Stimulated activated CD4-positive, alpha-beta T cell treated with anti-CD3 and anti-CD28 coated beads, Interleukin-12 subunit alpha, Interleukin-12 subunit beta, amount 100 ng/mL, for 4 hours (primary cell): ENCODE measurements at places on chromosomes 4 and X.

- no peak for DNase-seq
Observed at GRCh38 chr4:22556495-22556894, 40.6 kb upstream of the ADGRA3 start.

DNA sequence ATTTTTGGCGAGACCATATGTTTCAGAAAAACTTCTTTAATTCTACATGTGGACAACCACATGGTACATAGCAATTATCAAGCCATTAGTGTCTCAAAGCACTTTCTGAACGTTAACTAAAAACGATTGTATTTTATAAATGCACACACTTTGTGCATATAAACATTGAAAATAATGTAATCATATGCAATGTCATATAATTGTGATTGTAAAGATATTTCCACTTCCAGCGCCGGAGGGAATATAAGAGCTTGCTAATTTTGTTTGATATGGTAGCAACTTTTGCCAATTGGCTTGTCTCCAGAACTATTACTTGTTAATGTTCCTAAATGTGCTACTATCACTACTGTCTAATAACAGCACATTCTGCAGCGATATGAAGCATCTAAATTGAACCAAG lies 162.3 kb upstream of the SMIM31 start:
- DNase-seq = no peak

- no peak for DNase-seq
Observed at GRCh38 chr4:187064033-187064432, 340.4 kb upstream of the FAT1 start.

DNA sequence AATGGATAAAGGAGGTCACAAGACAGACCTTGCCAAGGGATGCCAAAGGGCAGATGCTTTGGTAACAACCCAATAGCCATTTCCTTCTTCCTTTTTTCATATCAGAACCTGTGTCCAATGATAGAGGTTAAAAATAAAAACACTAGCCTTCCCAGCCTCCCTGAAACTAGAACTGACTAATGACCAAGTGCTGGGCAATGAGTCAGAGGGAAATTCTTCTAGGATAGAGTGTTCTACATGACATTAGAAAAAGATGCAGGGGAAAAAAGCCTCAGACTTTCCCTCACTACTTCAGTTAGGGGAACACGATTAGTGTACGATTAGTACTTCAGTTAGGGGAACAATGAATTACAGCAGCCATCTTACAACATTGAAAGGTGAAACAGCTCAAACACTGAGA lies 29.3 kb upstream of the FAM47C start:
- DNase-seq = no peak

GRCh38 chr4:39062094-39062769 lies at the start of gene KLHL5:
KLHL5 (plus strand) TSS chr4:39062232; CDS start chr4:39062653, 421 bp downstream.
- no peak for DNase-seq

DNA sequence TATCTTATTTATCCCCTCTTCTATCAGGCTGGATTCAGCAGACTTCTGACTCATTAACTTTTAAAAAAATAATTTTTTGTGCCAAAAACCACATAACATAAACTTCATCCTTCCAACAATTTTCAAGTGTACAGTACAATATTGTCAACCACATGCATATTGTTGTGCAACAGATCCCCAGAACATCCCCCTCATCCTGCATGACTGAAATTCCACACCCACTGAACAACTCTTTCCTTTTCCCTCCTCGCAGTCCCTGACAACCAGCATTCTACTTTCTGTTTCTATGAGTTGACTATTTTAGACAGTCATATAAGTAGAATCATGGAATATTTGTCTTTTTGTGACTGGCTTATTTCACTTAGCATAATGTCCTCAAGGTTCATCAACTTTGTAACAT lies 2.2 kb upstream of the MID2 start:
- no peak for DNase-seq
